ENCODE measurements at places on chromosomes 2 and 18.

DNA sequence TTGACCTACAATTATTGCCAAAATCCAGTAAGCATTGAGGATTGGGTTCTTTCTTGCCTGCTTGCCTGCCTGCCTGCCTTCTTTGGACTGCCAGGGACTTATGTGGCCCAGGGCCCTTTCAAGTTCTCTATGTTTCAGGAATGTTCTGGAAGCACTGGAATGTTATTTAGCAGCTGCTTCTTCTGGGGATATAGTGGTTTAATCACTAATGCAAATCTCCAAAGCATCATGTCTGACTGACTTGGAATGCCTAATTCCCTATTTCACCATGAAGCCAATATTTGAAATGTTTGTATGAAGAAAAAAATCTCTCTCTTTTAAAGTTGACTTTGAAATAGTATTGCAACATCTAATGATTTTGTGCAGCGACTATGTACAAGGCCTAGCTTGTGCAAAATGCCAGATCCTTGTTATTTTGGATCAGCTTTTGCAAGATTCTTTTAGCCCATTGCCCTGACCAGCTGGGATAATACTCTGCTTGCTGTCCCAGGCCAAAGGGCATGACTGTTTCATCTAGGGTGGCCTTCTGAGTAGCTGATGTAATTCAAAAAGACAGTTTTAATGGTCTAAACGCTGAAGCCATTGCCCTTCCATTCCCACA, 204.6 kb downstream of the RND3 start:
- DNase-seq, result no peak

- DNase-seq, result no peak
Measured at GRCh38 chr2:237358721-237359517, 55.0 kb downstream of the COL6A3 start.

DNA sequence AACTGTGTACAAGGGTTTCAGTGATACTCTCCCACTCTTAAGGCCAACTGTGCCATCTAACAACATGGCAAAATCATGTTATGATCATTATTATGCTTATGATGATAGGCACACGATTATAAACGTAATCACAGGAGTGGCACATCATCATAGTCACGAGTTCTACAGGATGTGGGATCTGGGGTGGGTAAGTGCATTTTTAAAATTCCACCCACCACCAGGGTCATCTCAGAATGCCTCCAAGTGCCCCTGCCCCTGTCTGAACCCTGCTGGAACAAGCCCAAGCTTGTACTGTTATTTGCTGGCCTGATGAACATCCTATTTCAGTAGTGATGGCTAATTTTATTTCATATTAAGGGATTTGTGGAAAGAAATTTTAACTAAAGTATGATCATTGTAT, 117.8 kb downstream of the PTPRM start:
- DNase-seq, result no peak

GRCh38 chr2:12490641-12491040, 226.1 kb upstream of the TRIB2 start:
- no peak for DNase-seq

DNA sequence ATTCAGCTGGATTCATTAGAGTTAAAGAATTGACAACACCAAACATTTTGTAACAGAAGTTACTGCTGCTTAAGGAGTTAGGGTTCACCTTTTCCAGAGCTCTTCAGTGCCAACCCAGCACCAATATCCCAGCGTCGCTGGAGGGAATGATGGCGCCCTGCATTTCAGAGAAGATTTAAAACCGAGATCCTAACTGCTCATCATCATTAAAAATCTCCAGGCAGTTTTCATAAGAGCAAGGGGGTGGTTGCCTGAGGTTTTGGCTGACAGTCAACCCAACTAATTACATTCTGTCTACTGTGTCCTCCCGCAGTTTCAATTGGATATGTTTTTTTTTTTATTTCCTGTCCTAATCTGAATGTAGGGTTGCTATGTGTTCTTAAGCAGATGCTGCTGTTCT, 509.6 kb upstream of the TCF4 start:
- DNase-seq, result no peak

DNA sequence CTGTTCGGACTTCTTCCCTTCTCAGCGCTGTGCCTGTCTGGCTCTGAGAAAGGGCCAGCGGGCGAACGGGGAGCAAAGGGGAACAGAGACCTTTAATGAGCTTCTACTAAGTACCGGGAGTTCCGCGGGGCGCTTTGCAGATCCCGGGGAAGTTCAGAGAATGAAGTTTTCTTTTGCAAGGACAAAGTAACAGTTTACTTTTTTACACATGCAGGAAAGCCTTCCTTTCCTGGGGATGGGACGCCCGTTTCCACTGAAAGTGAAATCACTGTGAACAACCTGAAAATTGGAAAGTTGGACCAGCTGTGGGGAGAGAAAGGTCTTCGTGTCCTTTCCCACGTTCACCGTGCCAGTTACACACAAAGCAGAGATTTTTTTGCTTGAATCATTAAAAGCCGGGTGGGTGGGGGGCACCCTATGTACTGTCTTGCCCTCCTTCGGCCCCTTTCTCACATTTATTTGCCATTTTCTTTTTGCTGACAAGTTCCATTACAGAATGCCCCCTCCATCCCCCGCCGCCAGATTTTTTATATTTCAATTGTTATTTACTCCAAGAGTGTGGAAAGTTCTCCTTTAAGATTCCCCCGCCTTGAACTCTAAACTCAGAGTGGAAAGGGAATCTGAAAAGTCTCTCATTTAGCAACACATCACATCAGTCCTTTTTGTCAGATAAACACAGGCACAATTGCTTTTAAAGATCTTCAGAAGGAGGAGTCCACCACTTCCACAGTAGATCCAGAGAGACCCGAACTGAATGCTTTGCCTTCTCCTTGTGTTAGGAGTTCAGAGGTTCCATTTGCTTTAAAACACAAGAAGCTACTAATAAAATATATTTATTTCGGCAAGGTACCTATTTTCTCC, 1.1 kb upstream of the FN1 start:
- DNase-seq, result no peak

- no peak for DNase-seq
Measured at GRCh38 chr2:166463640-166464039, 30.4 kb downstream of the SCN7A start.

DNA sequence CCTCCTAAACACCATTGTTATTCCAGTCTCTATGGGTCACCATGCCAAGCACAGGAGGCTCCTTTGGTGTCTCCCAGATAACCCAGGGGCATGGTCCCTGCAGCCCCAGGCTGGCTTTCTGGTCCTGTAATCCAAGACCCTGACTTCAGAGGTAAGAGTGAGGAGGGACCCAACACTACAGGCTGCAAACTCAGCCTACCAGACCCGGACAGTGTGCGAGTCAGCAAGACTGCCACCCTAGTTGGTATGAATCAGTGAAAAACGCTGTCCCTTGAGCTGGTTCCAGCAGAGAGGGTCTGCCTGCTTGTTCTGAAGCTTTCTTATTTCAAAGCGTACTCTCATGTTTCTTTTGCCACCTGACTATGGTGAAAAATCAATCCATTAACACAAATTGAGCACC, 47.6 kb upstream of the ZFP36L2 start:
- no peak for DNase-seq

- no peak for DNase-seq
Measured at GRCh38 chr2:236675051-236675450, 105.4 kb downstream of the ACKR3 start.

GRCh38 chr2:64145714-64146113, 1.5 kb upstream of the PELI1 start:
- DNase-seq, result no peak

- no peak for DNase-seq
Measured at GRCh38 chr2:202091476-202091875, 18.4 kb downstream of the KIAA2012 start.

GRCh38 chr18:10140461-10141282, 226.9 kb downstream of the VAPA start:
- DNase-seq, result no peak

DNA sequence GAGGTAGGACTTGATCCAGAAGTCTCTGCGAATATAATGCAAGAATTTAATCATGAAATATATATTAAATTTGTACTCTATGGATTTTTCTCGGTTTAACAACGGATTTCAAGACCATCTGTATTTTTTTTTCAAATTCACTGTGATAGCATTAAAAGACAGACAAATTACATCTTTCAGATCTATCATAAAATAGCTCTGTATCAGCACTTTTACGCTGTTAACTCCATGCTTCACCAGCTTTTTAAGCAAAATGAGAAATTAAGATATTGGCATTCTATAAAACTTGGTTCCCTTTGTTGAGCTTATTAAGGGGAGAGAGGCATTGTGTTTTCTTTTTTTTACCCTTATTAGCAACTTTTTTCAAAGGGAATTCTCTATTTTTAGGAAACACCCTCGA, 1377.6 kb upstream of the NXPH2 start:
- no peak for DNase-seq
